ENCODE measurements at places on chromosomes 1 and 21. TPM values are rescaled to one million over a fixed set of nuclear protein-coding genes. Genes with fewer than 3 reads are reported as not detected.

GRCh38 chr21:44871576-44872269 is 1.8 kb downstream of the PTTG1IP start:
- H3K36me3 ChIP-seq = no peaks in the 10 kb centered on the region
- DNase-seq = no peak
- H3K27me3 ChIP-seq = no peaks in the 10 kb centered on the region
- H3K4me3 ChIP-seq = peak overlapping the region; percentile 91
- peaks cover 67% of the 10 kb centered on the region for H3K4me1 ChIP-seq
- peak overlapping the region; percentile 94 for H3K27ac ChIP-seq

The DCST1 gene
- not detected for total RNA-seq

DNA sequence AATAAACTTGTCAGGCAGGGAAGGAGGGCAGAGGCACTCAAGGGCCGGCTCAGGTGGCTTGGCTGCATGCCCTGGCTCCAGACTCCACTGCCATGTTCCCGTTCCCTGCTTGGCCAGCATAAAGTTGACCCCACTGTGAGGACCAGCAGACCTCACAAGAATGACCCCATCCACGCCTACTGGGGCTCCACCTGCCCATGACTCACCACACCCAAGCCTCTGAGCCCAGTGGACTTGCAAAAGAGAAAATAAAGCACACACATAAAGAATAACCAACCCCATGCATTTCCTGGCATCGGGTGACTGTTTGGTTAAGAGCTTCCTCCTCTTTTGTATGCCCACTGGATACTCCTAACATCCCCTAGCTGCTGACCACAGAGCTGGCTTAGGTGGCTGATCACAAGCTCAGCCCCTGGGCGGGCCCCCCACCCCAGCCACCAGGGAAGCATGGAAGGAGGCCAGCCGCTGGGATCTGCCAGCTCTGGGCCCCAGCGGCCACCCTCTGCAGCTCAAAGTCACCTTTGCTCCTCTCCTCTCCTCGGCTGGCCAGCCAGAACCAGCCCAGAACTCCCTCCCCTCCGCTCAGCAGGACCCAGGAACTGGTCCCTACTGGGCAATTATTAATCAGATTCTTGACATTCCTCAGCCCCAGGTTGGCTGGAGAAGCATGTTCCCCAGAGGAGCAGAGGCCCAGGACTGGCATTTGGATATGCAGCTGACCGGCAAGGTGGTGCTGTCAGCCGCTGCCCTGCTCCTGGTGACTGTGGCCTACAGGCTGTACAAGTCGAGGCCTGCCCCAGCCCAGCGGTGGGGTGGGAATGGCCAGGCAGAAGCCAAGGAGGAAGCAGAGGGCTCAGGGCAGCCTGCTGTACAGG is at the start of gene KLHDC7A:
Gene KLHDC7A, plus strand, starts transcription at position 616 of the 875 bp plus-strand sequence. Its CDS starts 52 bp downstream, at position 668.
- no peaks in the 10 kb centered on the region for H3K36me3 ChIP-seq
- no peak for DNase-seq
- H3K27ac ChIP-seq = no peak within 1 kb of the TSS
- peaks cover 19% of the 10 kb centered on the region for H3K4me1 ChIP-seq
- H3K4me3 ChIP-seq = no peak within 1 kb of the TSS

DNA sequence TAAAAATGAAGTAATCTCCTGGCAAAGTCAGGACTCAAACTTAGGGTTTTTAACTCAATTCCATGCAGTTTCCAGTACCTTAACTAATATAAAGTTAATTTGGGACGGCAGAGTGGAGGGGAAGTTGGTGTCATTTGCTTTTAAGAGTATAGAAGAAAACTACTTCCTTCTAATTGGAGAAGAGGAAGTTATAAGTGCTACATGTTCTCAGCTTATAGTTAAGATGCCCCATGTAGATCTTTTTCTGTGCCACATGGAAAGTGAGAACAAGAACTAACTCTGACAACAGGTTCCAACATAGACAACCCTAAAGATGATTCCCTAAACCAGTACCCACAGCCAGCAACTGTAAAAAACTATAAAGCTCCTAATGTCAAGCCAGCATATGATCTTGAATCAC is 11.5 kb downstream of the RRAGC start:
- peaks cover 44% of the 10 kb centered on the region for H3K36me3 ChIP-seq
- H3K4me1 ChIP-seq = no peaks in the 10 kb centered on the region
- DNase-seq = no peak
- no peaks in the 10 kb centered on the region for H3K27me3 ChIP-seq
- no peak overlapping the region for H3K4me3 ChIP-seq
- no peak overlapping the region for H3K27ac ChIP-seq

The PRR9 gene
- total RNA-seq = not detected

All from mesothelial cell of epicardium (in vitro differentiated cells).